ENCODE measurements at places on chromosomes 12 and 14.

DNA sequence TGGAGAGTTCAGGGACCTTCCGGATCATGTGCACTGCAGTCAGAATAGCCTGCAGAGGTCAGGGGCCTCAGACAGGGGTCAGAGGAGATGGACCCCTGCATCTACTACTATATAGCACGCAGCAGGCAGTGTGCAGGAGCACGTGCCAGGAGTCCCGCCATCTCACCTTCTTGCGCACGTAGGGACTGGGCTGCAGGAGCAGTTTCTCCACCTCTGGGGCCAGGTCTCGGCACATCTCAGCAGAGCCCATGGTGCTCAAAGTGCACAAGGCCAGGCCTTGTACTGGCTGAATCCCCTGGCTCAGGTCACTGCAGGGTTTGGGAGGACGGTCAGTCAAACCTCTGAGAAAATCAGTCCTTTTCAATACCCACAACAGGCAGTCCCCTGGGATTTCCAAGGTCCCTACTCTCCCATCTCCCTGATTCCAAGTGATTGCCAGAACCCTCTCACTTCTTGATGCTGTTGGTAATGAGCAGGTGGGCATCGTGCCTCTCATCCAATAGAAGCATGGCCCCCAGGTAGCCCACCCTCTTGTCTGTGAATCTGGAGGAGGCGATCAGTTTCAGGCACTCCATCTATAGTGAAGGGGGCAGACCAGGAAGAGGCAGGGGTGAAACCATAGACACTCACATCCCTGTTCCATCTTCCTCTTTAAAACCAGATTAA is 1.3 kb downstream of the AP1G2 start:
- DNase-seq = no peak

DNA sequence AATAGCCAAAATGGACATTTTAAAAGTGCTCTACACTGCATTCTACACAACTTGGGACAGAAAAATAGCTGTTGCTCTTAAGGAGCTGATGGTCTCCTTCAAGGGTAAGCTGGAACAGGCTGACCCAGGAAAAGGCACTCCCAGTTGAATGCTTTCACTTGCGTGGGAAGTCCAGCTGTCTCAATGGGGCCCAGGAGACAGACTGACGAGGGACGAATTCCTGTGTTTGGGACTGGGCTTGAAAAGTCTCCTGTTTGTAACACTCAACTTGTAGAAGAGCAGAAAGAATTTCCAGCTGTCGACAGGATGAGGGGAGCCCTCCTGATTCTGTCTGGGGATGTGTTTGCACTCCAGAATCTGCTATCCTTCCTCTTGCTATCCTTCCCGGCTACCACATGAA is 180.8 kb downstream of the ZFP36L1 start:
- DNase-seq = no peak

GRCh38 chr12:51959211-51959610 is 7.7 kb downstream of the ACVR1B start:
- no peak for DNase-seq

DNA sequence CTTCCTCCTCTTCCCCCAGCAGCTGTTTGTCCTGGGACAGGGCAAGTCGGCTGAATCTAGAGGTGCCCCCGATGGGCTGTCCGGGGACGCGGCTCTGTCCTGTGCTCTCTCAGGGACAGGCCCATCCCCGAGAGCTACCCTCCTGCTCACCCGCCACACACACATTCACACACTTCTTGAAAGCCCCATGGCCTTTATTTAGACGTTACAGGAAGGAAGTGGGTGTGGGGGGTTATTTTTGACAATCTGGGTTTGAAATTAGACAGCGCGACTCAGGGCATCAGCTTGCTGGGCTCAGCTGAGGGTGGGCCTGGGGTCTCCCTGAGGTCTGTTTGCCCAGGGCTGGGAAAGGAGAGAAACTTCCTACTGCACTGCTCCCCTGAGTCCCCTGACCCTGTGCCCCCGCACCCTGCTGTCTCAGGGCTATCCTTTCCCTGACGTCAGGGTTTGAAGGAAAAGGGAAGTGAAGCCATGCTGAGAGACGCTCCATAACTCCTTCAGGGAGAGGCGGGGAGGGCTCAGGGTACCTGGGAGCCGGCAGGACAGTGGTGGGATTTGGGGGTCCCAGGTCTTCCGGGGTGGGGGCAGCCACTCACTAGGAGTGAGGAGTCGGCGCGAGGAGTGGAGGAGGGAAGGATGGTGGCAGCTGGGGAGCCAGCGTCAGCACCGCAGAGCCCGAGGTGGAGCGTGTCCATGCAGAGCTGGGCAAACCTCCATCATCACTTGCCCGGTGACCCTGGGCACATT is 8.1 kb downstream of the PTPN6 start:
- DNase-seq = no peak

- DNase-seq = no peak
These were observed 223.4 kb upstream of the GARIN2 start for GRCh38 chr14:66965831-66966230.

DNA sequence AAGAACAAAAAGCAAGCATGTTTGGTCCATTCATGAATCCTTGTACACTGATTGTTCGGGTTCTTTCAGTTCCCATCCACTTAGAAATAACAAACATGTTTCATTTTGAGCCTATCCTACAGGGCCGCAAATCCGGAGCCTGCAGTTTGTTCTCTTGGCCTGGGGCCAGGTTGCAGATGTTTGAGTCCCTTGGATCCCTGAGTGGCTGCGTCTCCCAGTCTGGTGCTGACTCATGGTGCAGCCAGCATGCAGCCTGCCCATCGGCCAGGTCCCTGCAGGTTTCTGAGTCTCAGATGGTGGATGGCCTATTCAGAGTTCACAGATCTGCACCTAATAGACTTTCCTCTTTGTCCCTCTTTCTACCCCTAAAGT is 1.9 kb upstream of the DYNC1H1 start:
- peak; percentile 78 for DNase-seq

GRCh38 chr12:83954071-83954789 is 958.4 kb downstream of the SLC6A15 start:
- DNase-seq = no peak

DNA sequence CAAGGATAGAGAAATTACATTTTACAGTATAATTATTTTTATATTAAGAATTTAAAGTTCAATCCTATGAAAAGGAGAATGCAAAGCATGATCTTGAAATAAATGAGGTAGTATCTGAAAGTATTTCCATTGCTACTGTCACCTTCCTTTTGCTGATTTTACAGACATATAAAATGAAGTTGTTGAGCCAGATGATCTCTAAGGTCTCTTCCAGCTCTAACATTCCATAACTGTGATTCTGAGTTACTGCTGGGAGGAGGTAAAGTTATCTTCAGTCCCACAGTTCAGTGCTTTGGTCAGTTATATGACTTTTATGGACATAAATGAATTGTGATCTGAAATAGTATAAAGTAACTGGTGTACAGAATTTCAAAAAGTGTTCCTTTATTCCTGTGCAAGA is 52.8 kb downstream of the SLC38A6 start:
- no peak for DNase-seq

DNA sequence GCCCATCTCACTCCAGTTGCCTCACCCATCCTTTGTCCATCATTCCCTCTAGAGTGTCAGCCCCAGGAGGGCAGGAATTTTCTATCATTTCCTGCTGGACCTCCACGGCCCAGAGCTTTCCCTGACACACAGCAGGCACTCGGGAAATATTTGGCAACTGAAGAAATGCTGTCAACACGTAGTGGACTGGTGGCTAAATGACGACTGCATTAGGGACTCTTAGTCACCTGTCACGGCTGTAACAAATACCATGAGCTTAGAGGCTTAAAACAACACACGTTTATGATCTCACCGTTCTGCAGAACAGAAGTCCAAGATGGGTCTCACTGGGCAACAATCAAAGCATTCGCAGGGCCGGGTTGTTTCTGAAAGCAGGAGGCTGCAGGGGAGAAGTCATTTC is 91.3 kb downstream of the PHETA1 start:
- no peak for DNase-seq

- no peak for DNase-seq
These were observed 359.4 kb downstream of the TMEM121 start for GRCh38 chr14:105885561-105886320.

GRCh38 chr14:33045760-33046159 is 107.1 kb downstream of the NPAS3 start:
- DNase-seq = no peak

DNA sequence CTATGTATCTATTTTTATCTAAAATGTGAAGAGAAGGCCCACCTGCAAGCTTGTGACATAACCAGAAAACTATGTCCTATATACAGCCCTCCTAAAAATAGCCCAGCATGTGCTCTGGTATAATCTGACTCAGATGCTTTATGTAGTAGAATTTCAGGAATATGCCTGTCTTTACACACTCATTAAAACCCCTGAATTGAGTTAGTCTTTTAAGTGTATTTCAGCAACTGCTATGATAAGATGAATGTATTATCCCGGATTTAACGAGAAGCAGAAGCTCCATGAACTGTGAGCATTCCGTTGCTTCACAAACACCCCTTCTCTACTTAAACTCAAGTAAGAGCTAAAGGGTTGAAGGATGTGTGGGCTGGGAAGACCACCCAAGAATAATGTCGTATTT is 89.9 kb upstream of the PRICKLE1 start:
- DNase-seq = no peak

DNA sequence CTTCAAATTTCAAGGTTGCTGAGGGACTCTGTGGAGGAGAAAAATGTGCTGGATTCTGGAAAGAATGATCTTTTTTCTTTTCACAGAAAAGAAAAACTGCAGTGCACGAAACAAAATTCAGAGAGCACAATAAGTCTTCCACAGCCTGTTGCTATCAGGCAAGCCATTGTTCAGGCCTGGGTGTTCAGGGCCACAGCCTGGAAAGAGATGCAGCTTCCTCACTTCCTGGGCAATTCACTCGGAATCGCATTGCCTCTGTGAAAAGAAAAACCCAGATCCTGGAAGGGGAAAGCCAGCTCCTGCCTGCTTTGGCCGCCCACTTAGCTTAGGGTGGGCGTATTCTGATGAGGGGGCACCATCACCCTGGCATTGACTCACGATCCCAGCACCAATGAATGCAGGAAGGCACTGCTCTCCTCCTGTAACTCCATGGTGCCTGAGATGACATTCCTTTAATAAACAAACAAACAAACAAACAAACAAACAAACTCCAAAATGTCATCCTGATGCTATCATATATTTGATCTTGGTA is 863.9 kb downstream of the BCL11B start:
- no peak for DNase-seq

GRCh38 chr12:131117438-131118245 is 163.9 kb downstream of the ADGRD1 start:
- DNase-seq = no peak

GRCh38 chr12:78636231-78636855 is 228.2 kb upstream of the SYT1 start:
- DNase-seq = no peak

- DNase-seq = no peak
These were observed 176.6 kb downstream of the TMTC3 start for GRCh38 chr12:88318726-88319125.

DNA sequence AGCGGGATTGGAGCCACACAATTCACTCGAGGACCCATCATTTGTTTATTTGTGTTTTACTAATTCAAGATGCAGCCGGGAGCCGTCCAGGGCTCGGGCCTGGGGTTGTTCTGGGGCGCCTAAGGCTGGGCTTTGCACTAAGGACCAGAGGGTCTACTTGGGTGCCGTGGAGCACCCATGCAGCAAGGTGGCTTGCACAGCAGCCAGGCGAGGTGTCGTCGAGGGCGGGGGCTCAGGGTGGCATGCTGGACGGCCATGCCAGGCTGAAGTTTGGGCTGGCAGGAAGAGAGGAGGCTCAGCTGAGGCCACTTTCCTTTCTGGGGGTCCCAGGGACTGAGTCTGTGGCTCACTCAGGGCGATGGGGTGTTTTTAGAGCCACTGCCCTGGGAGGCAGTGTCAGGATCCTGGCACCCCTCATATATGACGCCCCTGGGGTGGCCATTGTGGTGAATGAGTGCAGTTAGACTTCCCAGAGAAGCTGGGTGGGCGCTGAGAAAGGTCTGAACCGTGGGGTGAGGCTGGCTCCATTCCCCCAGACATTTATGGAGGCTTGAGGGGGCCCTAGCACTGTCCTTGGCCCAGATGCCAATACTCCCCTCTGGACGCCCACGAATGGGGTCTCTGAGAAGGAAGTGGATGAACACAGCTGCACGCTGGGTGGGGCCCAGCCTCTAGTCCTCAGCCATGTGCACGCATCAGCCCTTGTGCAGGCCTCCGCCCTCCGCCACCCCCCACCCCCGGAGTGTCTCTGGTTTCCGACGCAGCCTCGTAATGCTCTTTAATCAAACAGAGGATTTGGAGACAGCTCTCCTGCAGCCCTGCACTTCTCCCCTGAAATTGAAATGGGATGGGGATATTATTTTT is 11.3 kb downstream of the MEG3 start:
- no peak for DNase-seq

GRCh38 chr14:71554323-71554722 is 377.9 kb upstream of the RGS6 start:
- no peak for DNase-seq

GRCh38 chr12:42776396-42776795 is 186.8 kb upstream of the PRICKLE1 start:
- no peak for DNase-seq

- DNase-seq = no peak
These were observed 239.1 kb downstream of the FOXG1 start for GRCh38 chr14:29005647-29006046.

DNA sequence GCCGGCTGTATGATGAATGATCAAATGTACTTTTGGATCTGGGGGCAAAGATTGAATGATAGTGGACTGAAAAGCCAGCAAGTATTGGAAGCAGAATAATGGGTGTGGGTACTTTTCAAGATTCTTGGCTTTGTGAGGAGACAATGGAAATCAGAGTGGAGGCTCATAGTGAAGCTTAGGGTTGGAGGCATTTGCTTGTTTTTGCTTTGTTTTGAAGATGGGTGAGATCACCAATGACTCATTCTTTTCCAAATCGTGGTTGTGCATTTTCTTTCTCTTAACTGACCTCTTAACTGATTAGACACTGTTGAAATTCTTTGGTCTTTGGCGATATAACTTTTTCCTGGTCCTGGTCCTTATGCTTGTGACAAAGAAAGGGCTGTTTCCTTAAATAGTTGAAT is 54.4 kb downstream of the PELI2 start:
- DNase-seq = no peak

- no peak for DNase-seq
These were observed 54.8 kb downstream of the CEP83 start for GRCh38 chr12:94404854-94405253.

DNA sequence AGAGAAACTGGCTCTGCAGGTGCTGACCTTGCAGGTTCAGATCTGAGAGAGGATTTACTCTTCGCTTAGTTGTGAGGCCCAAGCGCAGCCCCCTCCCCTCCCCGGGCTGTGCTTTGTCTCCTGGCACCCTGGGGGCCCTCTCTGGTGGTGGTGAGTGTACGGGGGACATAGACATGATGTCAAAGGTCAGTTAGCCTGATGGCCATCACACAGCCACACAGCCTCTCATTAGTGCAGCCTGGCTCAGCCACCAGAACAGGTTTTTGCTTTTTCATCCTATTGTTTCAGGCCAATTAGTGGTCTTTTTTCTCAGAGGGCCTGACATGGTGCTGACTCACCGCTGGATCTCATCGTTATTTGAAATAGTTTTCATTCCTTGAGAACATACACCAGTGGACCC is 437.9 kb downstream of the AACS start:
- DNase-seq = no peak

DNA sequence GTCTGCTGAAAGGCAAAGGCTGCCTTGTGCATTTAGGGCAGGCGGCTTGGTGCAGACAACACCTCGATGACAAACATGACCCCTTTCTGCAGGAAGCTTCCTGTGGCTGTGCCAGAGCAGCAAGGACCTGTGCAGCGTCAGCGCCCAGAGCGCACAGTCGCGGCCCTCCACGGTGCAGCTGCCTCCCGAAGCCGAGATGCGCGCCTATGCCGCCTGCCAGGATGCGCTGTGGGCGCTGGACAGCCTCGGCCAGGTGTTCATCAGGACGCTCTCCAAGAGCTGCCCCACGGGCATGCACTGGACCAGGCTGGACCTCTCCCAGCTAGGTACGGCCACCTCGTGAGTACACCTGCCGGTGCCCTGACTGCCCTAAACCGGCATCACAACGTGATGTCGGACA is 57.3 kb downstream of the ANKRD9 start:
- no peak for DNase-seq

Measured in anterior cingulate cortex (tissue), 58 donors.